ENCODE measurements at places on chromosomes 2 and 18.

- no peak for DNase-seq
These were observed 96.3 kb downstream of the BCL2L11 start for GRCh38 chr2:111216811-111217652.

DNA sequence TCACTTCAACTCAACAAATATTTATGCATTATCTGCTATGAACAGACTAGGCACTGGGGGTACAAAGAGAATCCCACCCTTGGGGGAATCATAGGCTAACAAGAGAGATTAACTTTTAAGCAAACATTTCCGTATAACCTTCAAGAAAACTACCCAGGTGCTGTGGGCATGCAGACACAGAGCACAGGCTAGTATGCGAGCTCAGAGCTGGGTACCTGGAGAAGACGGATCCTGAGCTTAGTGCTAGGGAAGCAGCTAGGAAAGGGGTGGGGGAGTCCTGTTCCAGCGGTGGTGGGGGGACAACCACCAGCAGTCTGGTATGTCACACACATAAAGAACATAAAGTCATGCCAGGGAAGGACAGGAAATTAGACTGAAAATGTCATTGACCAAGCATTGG, 17.5 kb upstream of the DSG3 start:
- DNase-seq = no peak

GRCh38 chr2:84126530-84126929, 332.6 kb downstream of the SUCLG1 start:
- no peak for DNase-seq

GRCh38 chr2:134327367-134327766, 73.5 kb downstream of the MGAT5 start:
- no peak for DNase-seq

DNA sequence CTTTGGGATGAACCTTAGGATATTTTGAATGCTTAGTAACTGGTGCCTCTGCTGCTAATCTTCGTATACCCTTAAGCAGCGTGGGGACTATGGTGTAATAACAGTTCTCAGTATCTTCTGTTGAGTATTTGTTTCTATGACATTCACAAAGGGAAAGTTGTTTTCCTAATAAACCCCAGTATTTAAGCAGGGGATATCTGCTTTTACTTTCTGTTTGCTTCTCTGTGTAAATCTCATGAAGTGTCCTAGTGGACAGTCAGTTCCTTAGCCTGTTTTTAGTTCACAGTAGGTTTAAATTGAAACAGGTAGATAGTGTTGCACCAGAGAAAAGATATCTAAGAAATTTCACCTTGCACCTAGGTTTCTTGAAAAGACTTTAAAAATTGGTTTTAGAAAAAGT, 14.9 kb downstream of the KIAA1328 start:
- no peak for DNase-seq

DNA sequence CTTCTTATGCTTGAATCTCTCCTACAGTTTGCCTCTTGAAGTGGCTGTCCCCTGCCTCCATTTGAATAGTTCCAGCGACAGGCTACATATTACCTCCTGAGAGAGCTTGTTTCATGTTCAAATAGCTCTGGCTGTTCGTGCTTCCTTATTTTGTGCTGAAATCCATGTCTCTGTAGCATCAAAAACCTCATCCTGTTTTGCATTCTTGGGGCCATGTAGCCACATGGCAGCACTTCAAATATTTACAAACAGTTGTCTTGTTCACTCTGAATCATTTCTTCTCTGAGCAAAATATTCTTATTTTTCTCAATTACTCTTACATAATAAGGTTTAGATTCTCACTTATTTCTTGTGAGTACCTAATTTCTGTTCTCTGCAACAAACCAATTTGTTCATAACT, 1243.1 kb upstream of the NXPH2 start:
- DNase-seq = no peak
